Activated CD4-positive, CD25-positive, alpha-beta regulatory T cell (primary cell): ENCODE measurements at places on chromosomes 2 and 18.

DNA sequence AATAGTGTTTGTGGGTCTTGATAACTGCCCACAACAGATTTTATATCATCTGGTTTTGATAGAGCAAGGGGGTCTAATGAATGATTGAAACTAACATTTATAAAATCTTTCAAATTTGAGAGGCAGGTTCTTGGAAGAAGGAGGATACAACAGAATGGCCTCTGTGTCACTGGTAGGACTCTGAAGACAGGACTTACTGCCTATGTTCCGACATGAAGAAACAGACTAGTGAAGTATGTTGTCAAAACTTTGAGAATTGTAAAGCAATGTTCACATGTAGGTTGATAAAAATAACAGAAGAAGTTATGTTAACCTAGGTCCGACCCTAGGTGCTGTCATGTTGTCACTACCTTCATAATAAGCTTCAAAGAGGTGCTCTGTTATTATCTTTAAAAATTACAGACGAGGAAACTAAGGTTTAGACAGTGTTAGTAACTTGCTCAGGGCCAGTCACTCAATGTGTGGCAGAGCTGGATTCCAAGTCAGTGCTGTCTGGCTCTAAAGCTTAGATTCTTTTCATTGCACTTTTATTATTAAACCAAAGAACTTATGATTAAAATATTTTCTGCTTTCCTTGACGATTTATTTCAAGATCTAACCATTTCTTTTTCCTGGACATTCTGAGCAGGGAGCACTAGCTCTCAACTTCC, 146.2 kb downstream of the RPIA start:
- DNase-seq, result no peak

DNA sequence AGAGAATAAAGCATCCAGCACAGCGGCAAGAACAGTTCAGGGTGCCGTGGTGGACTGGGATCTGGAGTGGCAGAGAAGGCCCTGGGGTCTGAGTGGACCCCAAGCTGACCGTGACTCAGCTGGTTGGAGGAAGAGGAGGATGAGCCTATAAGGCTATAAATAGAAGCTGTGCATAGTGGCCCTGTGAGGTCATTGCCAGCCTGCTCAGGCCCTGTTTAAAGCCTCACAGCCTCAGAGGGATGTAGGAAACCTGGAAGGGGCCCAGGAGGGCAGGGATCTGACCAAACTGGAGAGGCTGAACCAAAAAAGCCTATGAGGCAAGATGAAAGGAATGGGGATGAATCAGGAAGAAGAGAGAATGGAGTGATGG, 11.3 kb upstream of the DES start:
- DNase-seq, result no peak

- no peak for DNase-seq
Measured at GRCh38 chr2:12451726-12452125, 265.0 kb upstream of the TRIB2 start.

- DNase-seq, result no peak
Measured at GRCh38 chr2:98944775-98945174, 8.8 kb upstream of the CRACDL start.

DNA sequence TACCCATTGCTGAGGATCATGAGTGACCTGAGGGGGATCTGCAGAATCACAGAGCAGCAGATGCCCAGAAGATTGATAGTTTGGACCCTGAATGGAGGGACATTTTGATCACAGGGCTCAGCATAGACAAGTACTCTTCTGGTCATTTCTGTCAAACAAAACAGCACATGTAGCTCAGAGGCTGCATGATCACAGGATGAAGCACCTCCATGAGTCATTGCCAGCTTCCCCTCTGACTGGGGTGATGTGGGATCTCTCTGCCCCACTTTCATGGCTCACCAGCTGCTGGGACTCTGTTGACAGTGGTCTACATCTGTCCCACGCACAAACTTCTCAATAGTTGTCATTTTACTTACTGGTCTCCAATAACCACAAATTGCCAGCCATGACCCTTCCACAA, 264.1 kb downstream of the RPIA start:
- DNase-seq, result no peak

GRCh38 chr18:35680139-35680551, 98.6 kb downstream of the GALNT1 start:
- no peak for DNase-seq

- DNase-seq, result no peak
Measured at GRCh38 chr2:236176417-236176816, 8.2 kb upstream of the GBX2 start.

DNA sequence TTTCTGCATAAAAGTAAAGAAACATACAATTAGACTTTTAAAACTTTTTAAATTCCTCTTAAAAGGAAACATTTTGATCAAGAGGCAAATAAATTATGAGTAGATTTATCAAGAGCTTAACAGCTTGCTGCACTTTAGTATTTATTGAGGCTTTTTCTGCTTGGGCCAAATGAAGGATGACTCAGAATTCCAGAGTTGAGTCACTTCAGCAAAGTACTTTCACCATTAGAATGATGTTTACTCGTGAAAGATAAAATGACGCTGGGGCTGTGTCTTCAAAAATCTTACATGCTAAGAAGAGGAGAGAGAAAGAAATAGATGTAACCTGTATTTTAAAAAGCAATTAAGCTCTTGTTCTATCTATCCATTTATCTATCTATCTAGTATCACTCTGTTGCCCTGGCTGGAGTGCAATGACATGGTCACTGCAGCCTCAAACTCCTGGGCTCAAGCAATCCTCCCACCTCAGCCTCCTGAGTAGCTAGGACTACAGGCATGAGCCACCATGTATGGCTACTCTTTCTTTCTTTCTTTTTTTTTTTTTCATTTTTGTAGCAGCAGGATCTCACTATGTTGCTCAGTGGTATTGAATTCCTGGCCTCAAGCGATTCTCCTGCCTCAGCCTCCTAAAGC, 75.3 kb upstream of the RIOK3 start:
- no peak for DNase-seq

DNA sequence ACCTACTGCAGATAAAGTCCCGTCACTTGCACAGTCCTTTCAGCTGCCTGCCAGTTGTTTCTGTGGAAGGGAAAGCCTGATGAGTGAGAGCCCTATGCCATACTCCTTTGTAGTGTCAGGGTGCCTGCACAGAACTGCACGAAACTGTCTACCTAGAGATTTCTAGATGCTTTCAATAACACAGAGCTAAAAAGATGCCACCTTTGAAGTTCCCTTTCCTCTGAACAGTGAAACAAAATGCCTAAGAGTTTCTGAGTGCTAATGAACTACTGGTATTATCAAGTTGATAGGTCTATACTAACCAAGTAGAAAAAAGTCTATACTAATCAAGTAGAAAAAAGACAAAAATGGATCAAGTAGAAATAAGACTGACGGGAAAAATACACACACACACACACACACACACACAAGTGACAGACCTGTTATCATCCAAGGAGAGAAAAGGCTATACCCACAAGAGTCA, 79.0 kb downstream of the TLK1 start:
- no peak for DNase-seq

DNA sequence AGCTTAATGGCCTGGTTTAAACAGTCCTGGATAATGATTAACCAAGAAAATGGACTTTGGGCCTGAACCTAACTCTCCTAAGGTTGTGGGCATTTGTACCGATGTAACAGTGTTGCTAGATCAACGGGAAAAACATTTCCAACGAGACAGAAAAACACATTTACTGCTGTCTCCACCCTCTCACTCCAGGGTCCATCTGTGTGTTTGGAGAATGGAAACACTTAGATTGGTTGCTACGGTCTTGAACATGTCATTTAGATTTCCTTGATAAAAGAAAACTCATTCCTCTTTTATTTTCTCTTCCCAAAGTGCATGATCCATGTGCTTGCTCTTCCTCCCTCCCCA, 88.0 kb downstream of the SOCS6 start:
- DNase-seq, result no peak

GRCh38 chr2:113209011-113209645, 35.4 kb downstream of the PSD4 start:
- DNase-seq, result no peak

- no peak for DNase-seq
Measured at GRCh38 chr2:233349005-233349998, 5.0 kb upstream of the DGKD start.

DNA sequence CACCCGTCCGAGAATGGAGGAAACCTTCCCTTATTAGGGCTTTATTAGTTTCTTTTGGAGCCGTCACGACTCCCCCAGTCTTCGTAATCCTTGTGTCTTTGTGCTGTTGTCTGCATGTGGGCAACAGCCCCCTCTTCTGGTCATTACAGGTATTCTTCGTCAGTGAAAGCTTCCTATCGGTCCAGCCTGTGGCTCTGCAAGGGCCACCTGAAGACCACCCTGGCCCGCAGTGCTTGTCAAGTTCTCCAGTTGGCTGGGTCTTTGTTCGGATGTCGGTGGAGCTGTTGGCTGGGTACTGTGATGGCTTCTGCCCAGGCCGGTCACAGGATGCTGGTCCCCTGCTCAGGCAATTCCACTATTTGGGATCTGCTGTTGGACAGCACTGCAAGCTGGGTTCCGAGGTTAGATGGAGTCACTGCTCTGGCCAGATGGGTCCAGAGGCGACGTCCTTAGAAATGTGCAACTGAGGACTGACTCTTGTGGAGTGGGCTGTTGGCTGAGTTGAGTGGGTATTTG, 19.2 kb downstream of the E2F6 start:
- peak; percentile 7 for DNase-seq

- DNase-seq, result no peak
Measured at GRCh38 chr18:12293831-12294230, 14.2 kb upstream of the TUBB6 start.

DNA sequence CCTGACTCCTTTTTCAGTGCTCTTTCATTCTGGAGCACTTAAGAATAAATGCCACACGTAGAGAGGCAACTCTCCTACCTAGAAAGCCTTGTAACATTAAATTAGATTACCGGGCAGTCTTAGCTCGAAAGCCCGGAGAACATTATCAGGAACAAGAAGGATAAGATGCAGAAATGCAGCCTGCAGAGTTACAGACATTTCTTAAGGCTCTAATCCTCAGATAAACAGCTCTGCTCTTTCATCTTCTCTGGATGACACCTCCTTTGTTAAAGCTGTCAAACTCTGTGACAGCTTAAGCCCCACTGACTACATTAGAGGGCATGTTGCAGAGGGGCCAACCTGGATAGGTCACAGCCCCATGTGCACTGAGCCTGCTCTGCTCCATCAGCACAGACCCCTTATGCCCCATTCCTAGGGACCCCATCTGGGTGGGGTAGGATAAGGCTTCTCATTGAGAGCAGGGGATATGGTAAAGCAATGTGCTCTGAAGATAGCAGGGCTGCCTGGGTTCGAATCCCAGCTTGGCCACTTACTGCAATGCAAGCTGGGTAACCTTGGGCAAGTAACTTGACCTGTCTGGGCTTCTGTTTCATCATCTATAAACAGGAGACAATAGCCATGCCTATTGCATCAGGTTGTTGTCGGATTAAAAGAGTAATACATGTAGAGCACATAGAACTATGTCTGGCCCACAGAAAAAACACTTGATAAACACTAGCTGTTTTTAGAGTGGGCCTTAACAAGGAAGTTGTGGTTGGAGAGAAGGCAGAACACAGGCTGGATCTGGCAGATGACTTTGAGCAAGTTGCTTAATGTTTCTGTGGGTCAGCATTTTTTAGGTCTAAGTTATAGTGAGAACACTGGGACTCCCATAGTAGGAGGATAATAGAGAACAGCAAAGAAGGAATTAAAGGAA, 111.4 kb downstream of the THNSL2 start:
- no peak for DNase-seq

GRCh38 chr2:14011190-14011589, 621.3 kb upstream of the LRATD1 start:
- DNase-seq, result no peak

- no peak for DNase-seq
Measured at GRCh38 chr2:219987830-219988229, 360.4 kb downstream of the SLC4A3 start.

GRCh38 chr18:48866028-48866733, 84.6 kb downstream of the SMAD7 start:
- DNase-seq, result no peak

DNA sequence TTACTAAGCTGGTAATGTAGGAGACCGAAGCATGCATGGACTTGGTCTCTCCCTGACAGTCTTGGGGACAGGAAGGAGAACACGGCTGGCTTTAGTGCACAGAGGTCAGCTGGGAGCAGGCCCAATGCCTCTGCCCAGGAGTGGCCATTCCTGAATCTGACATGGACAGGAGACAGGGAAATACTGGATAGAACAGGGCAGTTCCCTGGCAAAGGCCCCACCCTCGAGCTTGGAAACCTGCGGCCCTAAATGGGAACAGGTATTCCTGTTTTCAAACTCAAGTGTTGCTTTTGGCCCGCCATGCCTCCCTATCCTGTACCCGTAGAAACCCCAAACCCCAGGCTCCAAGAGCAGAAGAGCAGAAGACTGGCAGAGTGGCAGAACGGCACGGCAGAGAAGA, 107.4 kb downstream of the ZNF516 start:
- no peak for DNase-seq

DNA sequence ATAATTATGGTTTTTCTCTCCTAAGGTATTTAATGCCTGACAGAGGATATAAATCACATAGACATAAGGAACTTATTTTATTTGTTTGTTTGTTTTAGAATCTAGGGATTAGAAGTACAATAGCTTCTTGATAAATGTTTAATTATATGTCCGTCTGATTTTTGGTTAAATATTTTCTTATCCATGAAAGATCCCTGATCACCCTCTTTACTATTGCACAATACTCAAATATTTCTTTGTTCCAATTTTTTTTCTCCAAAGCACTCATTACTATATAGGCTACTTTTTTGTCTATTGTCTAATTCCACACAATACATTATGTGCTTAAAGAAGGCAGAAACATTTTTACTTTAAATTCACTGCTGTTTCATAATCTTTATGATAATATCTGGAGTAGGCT, 875.8 kb downstream of the TDRD15 start:
- no peak for DNase-seq

- no peak for DNase-seq
Measured at GRCh38 chr2:13504808-13505207, 788.1 kb downstream of the TRIB2 start.

- DNase-seq, result no peak
Measured at GRCh38 chr2:48105848-48106247, 199.6 kb upstream of the FBXO11 start.
